Naive B cell (primary cell): ENCODE measurements at places on chromosomes 16 and 17.

GRCh38 chr17:67477687-67478086, 100.6 kb downstream of the PITPNC1 start:
- no peak overlapping the region for H3K27ac ChIP-seq
- no peak overlapping the region for H3K4me3 ChIP-seq
- peaks cover 8% of the 10 kb centered on the region for H3K4me1 ChIP-seq

DNA sequence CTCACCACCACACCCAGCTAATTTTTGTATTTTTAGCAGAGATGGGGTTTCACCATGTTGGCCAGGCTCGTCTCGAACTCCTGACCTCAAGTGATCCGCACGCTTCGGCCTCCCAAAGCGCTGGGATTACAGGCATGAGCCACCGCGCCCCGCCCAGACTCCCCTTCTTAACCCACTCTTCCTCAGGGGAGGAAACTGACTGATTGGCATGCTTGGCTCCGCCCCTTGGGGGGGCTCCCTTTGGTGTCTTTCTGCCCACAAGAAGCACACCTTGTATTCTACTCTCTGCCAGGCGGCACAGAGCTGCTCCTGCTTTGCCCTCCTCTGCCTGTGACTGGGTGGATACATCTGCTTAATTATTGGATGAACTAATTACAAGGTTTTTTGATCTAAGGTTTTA, 4.7 kb upstream of the ASGR2 start:
- H3K27ac ChIP-seq, result no peak overlapping the region
- no peak for DNase-seq
- H3K4me3 ChIP-seq, result no peak overlapping the region

DNA sequence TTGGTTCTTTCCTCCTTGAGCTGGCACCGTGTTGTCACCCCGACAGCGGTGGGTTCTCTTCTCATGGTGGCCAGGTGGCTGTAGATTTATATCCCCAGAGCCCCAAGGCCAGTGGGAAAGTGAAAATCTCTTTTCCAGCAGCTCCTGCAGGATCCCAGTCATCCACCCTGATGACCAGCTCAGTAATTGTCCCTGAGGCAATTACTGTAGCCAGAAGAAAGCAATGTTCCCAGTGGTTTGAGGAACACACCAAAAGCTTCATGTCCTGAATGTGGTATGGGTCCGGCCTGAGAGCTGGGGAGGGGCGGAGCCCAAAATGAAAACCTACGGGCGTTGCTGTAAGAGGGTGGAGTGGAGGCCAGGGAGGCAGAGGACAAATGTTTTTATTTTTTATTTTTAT, 69.0 kb downstream of the WSB1 start:
- H3K4me1 ChIP-seq, result no peaks in the 10 kb centered on the region
- no peaks in the 10 kb centered on the region for H3K27me3 ChIP-seq
- H3K4me3 ChIP-seq, result no peak overlapping the region
- peaks cover under 1% of the 10 kb centered on the region for H3K36me3 ChIP-seq
- no peak for DNase-seq

DNA sequence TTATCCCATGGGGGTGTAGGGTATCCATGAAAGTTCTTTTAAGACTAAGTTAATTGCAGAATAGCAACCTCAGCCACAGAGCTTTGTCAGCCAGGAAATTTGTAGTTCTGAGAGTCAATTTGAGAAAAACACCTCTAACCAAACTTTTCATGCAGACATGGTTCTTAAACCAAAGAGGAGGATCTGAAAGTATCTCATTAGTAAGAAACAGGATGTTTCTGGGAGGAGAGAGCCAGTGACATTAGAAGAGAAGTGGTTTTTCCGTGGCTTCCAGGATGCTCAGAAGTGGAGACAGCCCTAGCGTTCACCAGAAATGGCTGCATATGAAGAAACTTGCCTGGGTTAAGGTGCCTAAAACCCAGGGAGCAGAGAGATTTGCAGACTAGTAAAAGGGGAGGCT, 7.9 kb downstream of the GNAO1 start:
- H3K27me3 ChIP-seq, result peaks cover 13% of the 10 kb centered on the region
- H3K4me1 ChIP-seq, result peaks cover 16% of the 10 kb centered on the region
- DNase-seq, result peak; percentile 19
- no peak overlapping the region for H3K27ac ChIP-seq

DNA sequence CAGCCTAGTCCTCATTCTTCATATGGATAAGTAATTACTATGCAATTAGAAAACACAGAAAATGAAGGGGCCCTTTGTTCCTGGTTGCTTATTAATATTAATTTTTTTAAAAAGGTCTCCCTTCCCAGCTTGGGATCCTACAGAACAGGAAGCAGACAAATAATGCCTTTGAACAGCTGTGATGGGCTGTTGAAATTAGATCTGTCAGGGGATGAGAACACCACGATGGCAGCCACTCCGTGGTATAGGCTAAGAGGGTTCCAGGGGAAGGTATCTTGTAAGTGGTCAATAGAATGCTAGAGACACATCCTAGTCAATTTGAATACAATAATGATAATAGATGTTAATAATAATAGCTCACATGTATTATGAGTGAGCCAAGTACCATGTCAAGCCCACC, 83.1 kb downstream of the CCDC182 start:
- peaks cover 5% of the 10 kb centered on the region for H3K36me3 ChIP-seq
- DNase-seq, result no peak
- no peak overlapping the region for H3K4me3 ChIP-seq

GRCh38 chr16:4087099-4087885, 28.9 kb downstream of the ADCY9 start:
- H3K4me3 ChIP-seq, result no peak overlapping the region
- H3K36me3 ChIP-seq, result no peaks in the 10 kb centered on the region
- no peak for DNase-seq

DNA sequence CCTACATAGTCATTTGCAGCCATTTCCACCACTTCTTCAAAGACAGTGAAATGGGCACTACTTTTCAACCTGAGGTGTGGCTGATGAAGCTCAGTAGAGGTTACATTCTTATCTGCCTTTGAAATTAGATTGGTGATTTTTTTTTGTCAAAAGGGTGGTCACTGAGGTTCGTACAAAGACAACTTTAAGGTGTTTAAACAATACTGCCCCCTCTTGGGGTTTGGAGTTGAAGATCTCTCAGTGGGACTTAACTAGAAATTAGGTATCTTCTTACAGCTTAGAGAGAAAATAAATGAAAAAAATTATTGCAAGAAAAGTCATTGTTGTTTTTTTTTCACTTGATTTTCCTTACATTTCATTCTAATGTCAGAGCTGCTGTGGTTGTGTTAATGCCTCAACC, 713.2 kb downstream of the CDH11 start:
- no peaks in the 10 kb centered on the region for H3K4me1 ChIP-seq
- H3K4me3 ChIP-seq, result no peak overlapping the region
- H3K27ac ChIP-seq, result no peak overlapping the region

GRCh38 chr17:50721194-50722010, 2.0 kb downstream of the LUC7L3 start:
- peak overlapping the region; percentile 99 for H3K4me3 ChIP-seq
- no peak for DNase-seq
- H3K27ac ChIP-seq, result peak overlapping the region; percentile 98
- peaks cover 36% of the 10 kb centered on the region for H3K4me1 ChIP-seq
- H3K36me3 ChIP-seq, result no peaks in the 10 kb centered on the region

DNA sequence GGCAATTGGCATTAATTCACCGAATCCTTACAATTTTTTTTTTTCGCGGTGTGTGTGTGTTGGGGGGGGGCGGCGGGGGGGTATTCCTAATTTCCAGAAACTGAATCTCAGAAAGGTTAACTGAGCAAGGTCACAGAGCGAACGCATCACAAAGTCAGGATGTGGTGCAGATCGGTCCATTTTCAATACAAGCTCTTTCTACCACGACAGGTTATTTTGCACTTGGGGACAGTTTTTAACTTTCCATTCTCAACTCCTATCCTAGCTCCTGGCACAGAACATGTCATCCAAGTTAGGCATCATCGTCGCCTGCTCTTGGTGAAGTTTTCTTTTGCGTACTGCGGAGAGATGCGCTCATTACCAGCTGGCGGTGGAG, 15.4 kb upstream of the ERN1 start:
- H3K4me1 ChIP-seq, result peaks cover 11% of the 10 kb centered on the region
- H3K4me3 ChIP-seq, result no peak overlapping the region
- no peaks in the 10 kb centered on the region for H3K27me3 ChIP-seq
- no peaks in the 10 kb centered on the region for H3K36me3 ChIP-seq
